SK-N-SH treated with all-trans-retinoic acid at 6 μM for 48 hours (cell line): ENCODE measurements at places on chromosomes 11 and 22.
A peak's percentile ranks its signal among the peaks of the same experiment; 100 is the strongest.

- no peak for ATAC-seq
Measured at GRCh38 chr22:36406721-36407120, 19.0 kb upstream of the MYH9 start.

- peak; percentile 21 for ATAC-seq
Measured at GRCh38 chr22:38700270-38700788, 414 bp downstream of the JOSD1 start.

GRCh38 chr11:93736129-93736528 is 5.2 kb downstream of the TAF1D start:
- ATAC-seq, result no peak

DNA sequence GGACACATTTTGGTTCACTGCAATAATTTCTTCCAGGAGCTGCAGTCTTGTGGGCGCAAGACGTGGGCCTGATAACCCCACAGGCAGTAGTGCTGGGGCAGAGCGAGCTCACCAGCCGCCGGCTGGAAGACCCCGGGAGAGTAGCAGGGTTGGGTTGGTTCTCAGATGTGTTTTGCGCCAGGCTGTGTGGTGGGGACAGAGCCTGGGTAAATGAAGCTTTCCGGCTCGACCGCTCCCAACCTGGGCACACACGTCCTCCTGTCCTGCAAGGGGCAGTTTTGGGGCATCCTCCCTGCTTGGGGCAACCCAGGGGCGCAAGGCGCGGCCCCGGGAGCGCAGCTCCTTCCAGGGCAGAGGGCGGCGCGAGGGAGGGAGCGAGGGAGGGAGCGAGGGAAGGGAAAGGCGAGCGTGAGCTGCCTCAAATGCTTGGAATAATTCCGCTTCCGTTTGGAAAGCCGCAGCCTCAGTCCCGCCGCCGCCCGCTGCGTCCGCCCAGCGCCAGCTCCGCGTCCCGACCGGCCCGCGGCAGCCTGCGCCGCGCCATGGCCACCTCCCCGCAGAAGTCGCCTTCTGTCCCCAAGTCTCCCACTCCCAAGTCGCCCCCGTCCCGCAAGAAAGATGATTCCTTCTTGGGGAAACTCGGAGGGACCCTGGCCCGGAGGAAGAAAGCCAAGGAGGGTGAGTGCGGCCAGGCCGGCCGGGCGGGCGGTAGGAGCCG is at the start of gene PARVA:
PARVA (plus strand) TSS at position 466 of the 718 bp plus-strand sequence; CDS start at position 543, 77 bp downstream.
- ATAC-seq, result peak; percentile 89

- ATAC-seq, result no peak
Measured at GRCh38 chr11:5691964-5692361, 2.4 kb downstream of the TRIM22 start.

GRCh38 chr11:79244241-79244772 is 196.5 kb downstream of the TENM4 start:
- peak; percentile 85 for ATAC-seq

- peak; percentile 78 for ATAC-seq
Measured at GRCh38 chr11:6468712-6469495, 4.8 kb downstream of the TRIM3 start.

GRCh38 chr11:125688066-125688465 is 7.4 kb upstream of the ACRV1 start:
- ATAC-seq, result no peak

GRCh38 chr22:46057246-46058090 is 80.5 kb upstream of the WNT7B start:
- no peak for ATAC-seq

DNA sequence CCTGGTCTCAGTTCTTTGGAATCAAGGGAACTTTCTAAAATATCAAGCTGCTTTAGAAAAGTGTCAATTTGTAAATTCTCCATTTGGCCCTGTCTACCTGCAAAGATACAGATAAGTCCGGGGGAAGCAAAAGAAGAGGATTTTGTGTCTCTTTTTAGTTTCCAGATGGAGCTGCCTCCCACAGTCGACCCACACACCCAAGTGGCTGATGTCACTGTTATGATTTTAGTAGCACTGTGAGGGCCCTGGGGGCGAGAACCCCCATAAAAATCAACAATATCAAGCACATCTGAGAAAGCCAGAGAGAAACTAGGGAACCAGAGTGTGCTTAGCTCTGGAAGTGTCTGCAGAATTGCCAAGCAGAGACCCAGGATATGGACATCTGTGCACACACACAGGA is 212.7 kb downstream of the LARGE1 start:
- no peak for ATAC-seq

- ATAC-seq, result no peak
Measured at GRCh38 chr11:2096011-2096918, 42.9 kb downstream of the IGF2 start.

DNA sequence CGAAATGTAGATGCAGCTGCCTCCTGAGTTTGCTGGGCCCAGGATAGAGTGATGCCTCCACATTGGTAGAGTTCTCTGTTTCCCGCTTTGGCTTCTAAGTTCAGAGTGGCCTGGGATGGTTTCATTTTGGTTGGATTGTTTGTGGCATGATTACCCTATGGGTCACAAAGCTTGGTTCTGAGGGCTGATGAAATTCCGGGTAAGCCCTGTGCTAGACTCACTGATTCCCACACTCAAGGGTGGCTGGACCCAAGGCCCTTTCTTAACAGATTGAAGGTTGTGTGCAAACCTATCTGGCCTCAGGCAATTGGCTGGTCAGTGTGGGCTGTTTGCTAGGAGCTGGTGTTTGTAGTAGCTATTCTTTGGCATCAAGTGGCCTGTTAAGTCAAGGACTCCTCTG is 158.4 kb downstream of the MYO18B start:
- ATAC-seq, result no peak

DNA sequence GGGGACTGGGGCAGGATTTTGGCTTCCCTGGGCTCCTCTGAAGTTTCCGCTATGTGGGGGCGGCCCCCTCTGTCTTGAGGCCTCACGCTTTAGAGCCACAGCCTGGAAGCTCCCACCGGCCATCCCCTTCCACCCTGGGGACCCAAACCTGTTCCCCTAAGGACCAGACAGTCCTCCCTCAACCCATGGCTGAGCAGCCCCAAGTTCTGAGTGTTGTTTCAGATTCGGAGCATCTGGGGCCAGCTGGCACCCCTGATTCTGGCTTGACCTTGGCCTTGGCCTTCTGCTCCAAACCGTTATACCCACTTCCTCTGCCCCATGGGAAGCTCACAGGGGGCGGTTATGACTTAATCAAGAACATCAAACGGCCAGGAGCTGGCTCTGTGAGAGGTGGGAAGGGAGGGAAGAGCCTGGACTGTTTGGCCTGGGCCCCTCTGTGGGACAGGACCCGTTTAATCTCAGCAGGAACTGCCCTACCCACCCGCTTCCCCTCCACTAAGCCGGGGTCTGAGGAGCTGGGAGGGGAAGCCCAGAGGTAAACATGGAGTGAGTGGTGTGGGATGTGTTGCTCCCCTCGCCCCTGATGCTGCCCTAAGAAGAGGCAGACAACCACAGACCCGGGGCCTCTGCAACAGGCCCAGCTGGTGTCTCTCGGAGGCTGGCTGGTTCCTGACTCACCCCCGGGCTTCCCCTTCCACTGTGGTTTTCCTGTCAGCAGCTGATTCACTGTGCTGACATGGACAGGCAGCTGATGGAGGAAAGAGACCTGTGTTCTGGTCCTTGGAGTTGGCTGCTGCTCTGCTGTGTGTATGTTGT is 3.4 kb downstream of the CD82 start:
- ATAC-seq, result peak; percentile 59
